Occipital lobe (tissue), 3 donors: ENCODE measurements at places on chromosomes 2 and 18.

GRCh38 chr2:128456281-128456680 lies 137.6 kb upstream of the HS6ST1 start:
- no peak for DNase-seq

- no peak for DNase-seq
Measured at GRCh38 chr18:59988098-59988706, 88.4 kb downstream of the PMAIP1 start.

- no peak for DNase-seq
Measured at GRCh38 chr2:111188681-111189080, 68.0 kb downstream of the BCL2L11 start.

GRCh38 chr2:106322281-106322680 lies 128.2 kb upstream of the UXS1 start:
- no peak for DNase-seq

- DNase-seq = no peak
Measured at GRCh38 chr18:29181151-29181901, 1004.4 kb upstream of the CDH2 start.
